ENCODE measurements at places on chromosomes 4 and X. TPM values are rescaled to one million over a fixed set of nuclear protein-coding genes. Genes with fewer than 3 reads are reported as not detected.

KLF8 gene
- 2.4 TPM for total RNA-seq

GPR50 gene
- not detected for total RNA-seq

ZBTB49 gene
- total RNA-seq = 13.1 TPM

FGA gene
- total RNA-seq = not detected

PRSS12 gene
- not detected for total RNA-seq

PRDM5 gene
- total RNA-seq = 3.5 TPM

ADRA2C gene
- total RNA-seq = not detected

SRP72 gene
- 124 TPM for total RNA-seq

POF1B gene
- not detected for total RNA-seq

PAGE5 gene
- total RNA-seq = not detected

ADGRG4 gene
- total RNA-seq = not detected

ZCCHC4 gene
- 14.6 TPM for total RNA-seq

COL4A6 gene
- not detected for total RNA-seq

MAGEB4 gene
- not detected for total RNA-seq

ARAP2 gene
- 40.7 TPM for total RNA-seq

FAM184B gene
- not detected for total RNA-seq

GSPT2 gene
- total RNA-seq = 15.9 TPM

DNA sequence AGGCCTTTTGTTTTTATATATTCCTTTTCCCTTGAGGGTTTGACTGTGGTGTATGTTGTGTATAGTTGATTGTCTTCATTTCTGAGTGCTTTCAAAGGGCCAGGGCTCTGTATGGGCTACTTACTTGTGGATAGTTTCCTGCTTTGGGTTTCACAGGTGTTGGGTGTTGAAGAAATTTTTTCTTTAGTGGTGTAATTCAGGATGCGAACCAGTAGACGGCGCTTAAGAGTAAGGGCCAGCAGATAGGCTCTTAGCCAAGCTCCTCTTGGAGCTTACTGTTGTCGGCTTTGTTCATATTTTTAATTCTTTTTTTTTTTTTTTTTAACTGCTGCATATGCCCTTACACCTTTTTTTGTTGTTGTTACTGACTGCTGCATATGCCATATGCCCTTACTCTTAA is 276.3 kb upstream of the GALNT7 start:
- DNase-seq = no peak
- H3K27me3 ChIP-seq = no peaks in the 10 kb centered on the region
- H3K4me3 ChIP-seq = no peak overlapping the region
- no peak overlapping the region for H3K27ac ChIP-seq

GRCh38 chr4:2652415-2653160 is 103.5 kb downstream of the TNIP2 start:
- H3K27me3 ChIP-seq = no peaks in the 10 kb centered on the region
- peak overlapping the region; percentile 80 for H3K27ac ChIP-seq
- no peak for DNase-seq
- H3K4me3 ChIP-seq = peak overlapping the region; percentile 26
- no peaks in the 10 kb centered on the region for H3K36me3 ChIP-seq

DNA sequence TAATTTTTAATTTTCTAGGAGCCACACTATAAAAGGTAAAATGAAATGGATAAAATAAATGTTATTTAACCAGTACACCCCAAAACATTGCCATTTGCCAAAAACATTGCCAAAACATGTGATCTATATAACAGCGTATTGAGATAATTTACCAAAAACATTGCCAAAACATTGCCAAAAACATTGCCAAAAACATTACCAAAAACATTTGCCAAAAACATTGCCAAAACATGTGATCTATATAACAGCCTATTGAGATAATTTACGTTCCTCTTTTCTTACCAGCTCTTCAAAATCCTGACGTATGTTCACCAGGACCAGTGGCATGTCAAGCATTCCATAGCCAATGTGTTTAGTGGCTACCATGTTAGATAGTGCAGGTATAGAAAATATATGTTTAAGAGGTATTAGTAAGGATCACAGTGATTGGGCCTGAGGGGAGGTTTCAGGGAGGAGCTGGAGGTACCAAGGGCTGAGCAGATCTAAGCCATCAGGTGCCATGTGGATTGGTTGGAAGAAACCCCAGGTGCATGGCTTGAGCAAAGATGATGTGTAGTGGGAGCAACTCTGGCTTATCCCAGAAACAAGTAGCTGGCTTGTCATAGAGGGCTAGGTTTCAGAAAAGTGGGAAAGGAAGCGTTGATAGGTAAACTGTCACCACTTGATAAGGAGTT is 42.6 kb downstream of the RAPGEF2 start:
- no peak overlapping the region for H3K4me3 ChIP-seq
- no peak for DNase-seq
- H3K4me1 ChIP-seq = peaks cover 6% of the 10 kb centered on the region
- H3K27ac ChIP-seq = no peak overlapping the region
- no peaks in the 10 kb centered on the region for H3K27me3 ChIP-seq

DNA sequence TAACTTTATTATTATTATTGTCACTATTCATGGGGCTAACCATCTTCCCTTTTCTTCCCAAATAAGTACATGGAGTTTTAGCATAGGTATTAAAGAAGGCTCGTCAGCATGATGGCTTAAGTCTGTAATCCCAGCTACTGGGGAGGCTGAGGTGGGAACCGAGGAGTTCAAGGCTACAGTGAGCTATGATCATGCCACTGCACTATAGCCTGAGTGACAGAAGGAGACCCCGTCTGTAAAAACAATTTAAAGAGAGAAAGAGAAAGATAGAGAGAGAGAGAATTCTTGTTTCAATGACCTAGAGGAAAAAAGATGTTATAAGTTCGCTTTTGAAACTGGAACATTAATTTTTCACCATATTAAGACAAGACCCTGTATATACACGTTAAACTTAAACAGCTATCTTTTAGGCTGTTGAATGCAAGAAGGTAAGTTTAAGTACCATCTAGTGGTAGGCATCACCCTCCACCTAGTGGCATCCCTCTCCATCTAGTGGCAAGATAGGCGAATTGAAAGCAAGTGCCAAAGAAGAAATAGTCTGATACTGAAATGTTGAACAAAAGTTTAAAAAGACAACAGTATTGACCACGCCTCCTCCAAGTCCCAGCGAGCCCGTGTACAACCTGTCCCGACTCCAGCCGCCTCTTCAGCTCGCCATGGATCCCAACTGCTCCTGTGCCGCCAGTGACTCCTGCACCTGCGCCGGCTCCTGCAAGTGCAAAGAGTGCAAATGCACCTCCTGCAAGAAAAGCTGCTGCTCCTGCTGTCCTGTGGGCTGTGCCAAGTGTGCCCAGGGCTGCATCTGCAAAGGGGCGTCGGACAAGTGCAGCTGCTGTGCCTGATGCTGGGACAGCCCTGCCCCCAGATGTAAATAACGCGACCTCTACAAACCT is 26.0 kb upstream of the YTHDC1 start:
- H3K27ac ChIP-seq = peak overlapping the region; percentile 8
- H3K27me3 ChIP-seq = no peaks in the 10 kb centered on the region
- no peaks in the 10 kb centered on the region for H3K36me3 ChIP-seq
- peak overlapping the region; percentile 80 for H3K4me3 ChIP-seq
- peak; percentile 43 for DNase-seq

- no peak overlapping the region for H3K4me3 ChIP-seq
- no peak overlapping the region for H3K27ac ChIP-seq
Observed at GRCh38 chr4:164192844-164193243, 561.1 kb upstream of the SMIM31 start.

- no peaks in the 10 kb centered on the region for H3K36me3 ChIP-seq
- H3K27ac ChIP-seq = no peak overlapping the region
- H3K4me3 ChIP-seq = no peak overlapping the region
- no peaks in the 10 kb centered on the region for H3K27me3 ChIP-seq
- no peak for DNase-seq
- peaks cover 2% of the 10 kb centered on the region for H3K4me1 ChIP-seq
Observed at GRCh38 chr4:74266081-74266480, 42.2 kb upstream of the EPGN start.

- peaks cover 6% of the 10 kb centered on the region for H3K36me3 ChIP-seq
- H3K27ac ChIP-seq = no peak overlapping the region
- H3K4me3 ChIP-seq = peak overlapping the region; percentile 25
- H3K4me1 ChIP-seq = peaks cover 8% of the 10 kb centered on the region
- DNase-seq = peak; percentile 2
Observed at GRCh38 chr4:139815778-139816601, 150.4 kb downstream of the MGST2 start.

- H3K27me3 ChIP-seq = no peaks in the 10 kb centered on the region
- no peak overlapping the region for H3K4me3 ChIP-seq
- H3K4me1 ChIP-seq = no peaks in the 10 kb centered on the region
- H3K36me3 ChIP-seq = no peaks in the 10 kb centered on the region
- no peak overlapping the region for H3K27ac ChIP-seq
- DNase-seq = no peak
Observed at GRCh38 chrX:39519566-39520301, 578.0 kb downstream of the BCOR start.

DNA sequence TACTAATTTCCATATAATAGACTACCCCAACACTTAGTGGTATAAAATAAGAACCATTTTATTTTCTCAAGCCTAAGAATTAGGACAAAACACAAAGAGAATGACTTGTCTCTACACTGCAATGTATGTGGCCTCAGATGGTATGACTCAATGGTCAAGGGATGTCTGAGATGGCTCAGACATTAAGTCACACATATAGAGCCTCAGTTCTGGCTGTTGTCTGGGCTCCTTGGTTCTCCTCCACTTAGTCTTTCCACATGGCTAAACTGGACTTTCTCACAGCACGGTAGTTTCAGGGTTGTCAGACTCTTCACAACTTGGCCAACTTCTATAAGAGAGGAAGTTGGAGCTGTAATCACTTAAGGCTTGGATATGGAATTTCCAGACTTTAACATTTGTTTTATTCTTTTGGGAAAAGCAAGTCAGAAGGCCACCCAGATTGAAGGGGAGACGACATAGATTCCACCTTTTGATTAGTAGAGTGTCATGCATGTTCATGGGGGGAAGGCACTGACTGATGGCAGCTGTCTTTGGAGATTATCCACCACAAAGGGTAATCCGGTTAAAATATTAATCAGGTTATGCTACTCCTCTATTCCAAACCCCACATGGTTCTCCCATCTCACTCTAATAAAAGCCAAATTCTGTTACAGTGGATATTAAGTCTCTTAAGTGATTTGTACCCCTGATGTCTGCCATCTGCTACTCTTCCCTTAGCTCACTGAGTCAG is 9.4 kb downstream of the IL15 start:
- H3K4me3 ChIP-seq = no peak overlapping the region
- no peak for DNase-seq
- no peaks in the 10 kb centered on the region for H3K4me1 ChIP-seq
- no peaks in the 10 kb centered on the region for H3K36me3 ChIP-seq
- no peak overlapping the region for H3K27ac ChIP-seq
- H3K27me3 ChIP-seq = peaks cover 24% of the 10 kb centered on the region

- no peaks in the 10 kb centered on the region for H3K4me1 ChIP-seq
- peaks cover 5% of the 10 kb centered on the region for H3K36me3 ChIP-seq
- no peak for DNase-seq
- no peak overlapping the region for H3K4me3 ChIP-seq
- H3K27ac ChIP-seq = no peak overlapping the region
Observed at GRCh38 chrX:95441836-95442235, 1242.8 kb upstream of the DIAPH2 start.

DNA sequence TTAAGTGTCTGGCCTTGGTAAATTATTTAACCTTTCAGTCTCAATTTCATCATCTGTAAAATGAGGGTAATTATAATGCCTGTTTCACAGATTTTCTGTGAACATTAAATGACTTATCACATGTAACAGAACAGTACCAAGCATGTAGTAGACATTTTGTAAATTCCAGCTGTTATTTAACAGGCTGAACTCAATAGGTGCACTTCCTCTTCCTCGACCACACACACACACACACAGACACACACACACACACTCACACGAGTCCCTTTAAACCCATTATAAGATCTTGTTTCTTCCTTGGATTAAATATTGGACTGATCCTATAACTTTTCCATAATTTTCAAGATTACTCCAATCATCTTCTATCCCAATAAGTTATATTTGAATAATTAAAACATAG is 53.4 kb upstream of the COL25A1 start:
- H3K27me3 ChIP-seq = peaks cover 25% of the 10 kb centered on the region
- H3K4me3 ChIP-seq = no peak overlapping the region
- H3K27ac ChIP-seq = no peak overlapping the region
- peaks cover 19% of the 10 kb centered on the region for H3K4me1 ChIP-seq

GRCh38 chr4:81605271-81605670 is 133.6 kb upstream of the RASGEF1B start:
- no peak overlapping the region for H3K27ac ChIP-seq
- no peaks in the 10 kb centered on the region for H3K27me3 ChIP-seq
- DNase-seq = no peak

- H3K4me1 ChIP-seq = no peaks in the 10 kb centered on the region
- no peaks in the 10 kb centered on the region for H3K36me3 ChIP-seq
- peaks cover 20% of the 10 kb centered on the region for H3K27me3 ChIP-seq
- no peak overlapping the region for H3K27ac ChIP-seq
- no peak for DNase-seq
Observed at GRCh38 chr4:42895452-42895851, 2.9 kb downstream of the GRXCR1 start.

DNA sequence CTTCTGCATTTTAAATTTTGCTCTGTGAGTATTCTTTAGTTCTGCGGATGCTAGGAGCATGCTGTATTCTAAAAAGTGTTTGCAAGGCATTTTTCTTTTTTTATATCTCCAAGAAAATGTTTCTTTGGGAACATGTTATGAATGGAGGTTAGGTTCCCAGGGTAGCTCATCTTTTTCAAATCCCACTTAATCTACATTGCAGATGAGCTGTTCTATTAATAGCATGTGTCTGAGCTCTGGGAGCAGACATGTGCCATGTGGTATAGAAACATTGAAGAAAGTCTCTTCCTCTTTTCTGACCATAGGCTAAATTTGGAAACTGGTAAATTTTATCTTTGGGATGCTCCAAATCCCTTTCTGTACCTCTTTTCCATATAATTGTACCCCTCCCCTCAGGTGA is 23.2 kb downstream of the DIAPH2 start:
- no peak for DNase-seq
- no peak overlapping the region for H3K27ac ChIP-seq
- no peaks in the 10 kb centered on the region for H3K36me3 ChIP-seq
- H3K4me1 ChIP-seq = peaks cover 7% of the 10 kb centered on the region

DNA sequence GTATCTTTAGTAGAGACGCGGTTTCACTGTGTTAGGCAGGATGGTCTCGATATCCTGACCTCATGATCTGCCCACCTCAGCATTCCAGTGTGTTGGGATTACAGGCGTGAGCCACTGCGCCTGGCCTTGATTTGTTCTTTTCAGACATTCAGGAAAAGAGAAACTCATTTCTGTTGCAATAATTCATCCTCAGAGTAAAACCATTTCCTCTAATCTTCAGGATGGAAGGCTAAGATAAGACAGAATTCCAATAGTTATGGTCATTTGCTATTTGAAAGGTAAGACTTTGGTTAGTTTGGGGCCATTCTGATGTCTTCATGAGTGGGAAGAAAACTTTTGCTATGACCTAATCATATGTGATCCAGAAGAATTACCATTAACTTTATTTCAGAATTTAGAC is 83.0 kb downstream of the LRP2BP start:
- H3K4me1 ChIP-seq = peaks cover 5% of the 10 kb centered on the region
- H3K36me3 ChIP-seq = peaks cover 82% of the 10 kb centered on the region
- no peak overlapping the region for H3K27ac ChIP-seq

- H3K4me1 ChIP-seq = no peaks in the 10 kb centered on the region
- no peak for DNase-seq
- H3K4me3 ChIP-seq = no peak overlapping the region
- H3K27me3 ChIP-seq = peaks cover 12% of the 10 kb centered on the region
Observed at GRCh38 chr4:14669371-14669770, 332.9 kb upstream of the CPEB2 start.

- no peaks in the 10 kb centered on the region for H3K27me3 ChIP-seq
- H3K4me1 ChIP-seq = no peaks in the 10 kb centered on the region
- no peak for DNase-seq
Observed at GRCh38 chr4:124863040-124863545, 150.6 kb upstream of the ANKRD50 start.
